Activated CD4-positive, CD25-positive, alpha-beta regulatory T cell treated with anti-CD3 and anti-CD28 coated beads, Interleukin-2, amount 50 U/mL, for 24 hours (primary cell): ENCODE measurements at places on chromosomes 5 and 9.

- ATAC-seq: no peak
These were observed 112.9 kb downstream of the SPATA31D1 start for GRCh38 chr9:82101475-82101874.

GRCh38 chr9:127351182-127352166 is 45.5 kb upstream of the SLC2A8 start:
- no peak for ATAC-seq

GRCh38 chr9:120628207-120628924 is 48.4 kb upstream of the CDK5RAP2 start:
- no peak for ATAC-seq

GRCh38 chr5:72402959-72403628 is 82.9 kb downstream of the PTCD2 start:
- ATAC-seq: no peak

DNA sequence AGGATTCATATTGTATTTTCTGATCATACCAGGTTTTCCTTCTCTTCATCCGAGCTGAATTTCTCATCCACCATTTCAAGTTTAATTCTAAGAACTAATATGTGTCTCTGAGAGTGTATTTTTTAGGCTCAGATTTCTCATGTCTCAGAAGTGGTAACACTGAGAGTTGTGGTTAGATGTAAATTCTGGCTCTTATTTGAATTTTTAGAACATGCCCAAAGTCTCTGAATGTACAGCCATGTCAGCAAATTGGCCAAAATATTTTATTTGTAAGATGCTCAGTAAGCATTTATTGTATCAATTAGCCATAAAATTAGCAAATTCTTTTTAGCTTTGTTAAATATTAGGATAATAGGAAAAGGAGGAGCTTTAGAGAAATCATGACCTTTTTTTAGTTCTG is 16.6 kb downstream of the SV2C start:
- ATAC-seq: peak; percentile 57

GRCh38 chr5:96590796-96591195 is 71.4 kb upstream of the CAST start:
- ATAC-seq: no peak

- ATAC-seq: no peak
These were observed 75.1 kb upstream of the ATG10 start for GRCh38 chr5:81896764-81897163.

GRCh38 chr5:90153031-90153430 is 256.5 kb downstream of the CETN3 start:
- ATAC-seq: no peak

GRCh38 chr5:152477536-152477935 is 72.5 kb upstream of the NMUR2 start:
- ATAC-seq: no peak

- ATAC-seq: no peak
These were observed 307.3 kb upstream of the SGCD start for GRCh38 chr5:156019571-156020180.

DNA sequence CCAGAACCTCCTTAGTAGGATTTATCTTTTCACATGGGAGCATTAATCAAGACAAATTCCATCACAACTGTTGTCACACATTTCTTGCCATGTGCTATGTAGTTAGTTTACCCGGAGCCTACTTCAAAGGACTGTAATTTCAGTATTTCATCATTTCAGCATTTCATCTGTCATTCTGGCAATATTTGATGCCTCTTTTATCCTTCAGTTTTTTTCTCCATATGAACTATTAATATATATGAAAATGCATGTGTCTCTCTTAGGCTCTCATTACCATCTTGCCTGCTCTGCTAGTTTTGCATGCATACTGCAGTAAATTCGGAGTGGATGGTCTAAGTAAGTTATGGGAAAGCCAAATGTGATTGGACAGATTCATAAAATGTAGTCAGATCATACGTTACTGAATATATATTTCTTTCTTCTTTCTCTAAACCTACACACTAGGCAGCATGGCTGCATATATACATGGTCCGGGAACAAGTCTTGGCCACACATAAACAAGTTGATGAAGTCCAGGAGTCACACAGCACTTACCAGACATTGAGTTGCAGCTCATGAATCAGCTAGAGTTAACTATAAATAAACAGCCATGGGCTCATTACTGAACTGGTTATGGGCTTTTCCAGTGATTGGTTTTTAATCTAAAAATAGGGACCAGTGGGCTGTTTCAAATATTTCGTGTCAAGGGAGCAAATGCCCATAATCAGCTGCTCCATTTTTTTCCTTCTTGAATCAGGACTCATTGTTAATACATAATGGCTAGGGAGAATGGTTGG is 46.6 kb downstream of the SPATA31D1 start:
- ATAC-seq: no peak

- no peak for ATAC-seq
These were observed 39.8 kb downstream of the FOXI1 start for GRCh38 chr5:170145462-170145861.

DNA sequence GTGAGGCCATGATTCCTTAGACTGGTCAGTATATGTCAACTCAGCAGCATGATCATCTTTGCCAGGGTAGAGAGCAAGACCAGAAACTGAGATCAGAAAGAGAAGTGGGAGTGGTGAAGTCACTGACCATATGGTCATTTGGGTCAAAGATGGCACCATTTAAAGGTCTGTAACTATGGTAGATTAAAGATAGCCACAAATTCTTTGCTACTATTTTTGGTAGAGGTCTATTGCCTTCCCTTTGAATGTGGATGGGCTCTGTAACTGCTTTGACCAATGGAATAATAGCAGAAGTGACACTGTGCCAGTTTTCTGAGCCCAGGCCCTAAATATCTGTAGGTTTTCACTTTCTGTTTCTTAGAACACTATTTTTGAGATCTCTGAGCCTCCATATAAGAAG is 117.6 kb downstream of the PCSK1 start:
- no peak for ATAC-seq
